KG1 (cell line): ENCODE measurements at places on chromosomes 3 and 15.
A peak's percentile ranks its signal among the peaks of the same experiment; 100 is the strongest.

- no peak for DNase-seq
Measured at GRCh38 chr3:20401253-20401652, 215.2 kb upstream of the SGO1 start.

DNA sequence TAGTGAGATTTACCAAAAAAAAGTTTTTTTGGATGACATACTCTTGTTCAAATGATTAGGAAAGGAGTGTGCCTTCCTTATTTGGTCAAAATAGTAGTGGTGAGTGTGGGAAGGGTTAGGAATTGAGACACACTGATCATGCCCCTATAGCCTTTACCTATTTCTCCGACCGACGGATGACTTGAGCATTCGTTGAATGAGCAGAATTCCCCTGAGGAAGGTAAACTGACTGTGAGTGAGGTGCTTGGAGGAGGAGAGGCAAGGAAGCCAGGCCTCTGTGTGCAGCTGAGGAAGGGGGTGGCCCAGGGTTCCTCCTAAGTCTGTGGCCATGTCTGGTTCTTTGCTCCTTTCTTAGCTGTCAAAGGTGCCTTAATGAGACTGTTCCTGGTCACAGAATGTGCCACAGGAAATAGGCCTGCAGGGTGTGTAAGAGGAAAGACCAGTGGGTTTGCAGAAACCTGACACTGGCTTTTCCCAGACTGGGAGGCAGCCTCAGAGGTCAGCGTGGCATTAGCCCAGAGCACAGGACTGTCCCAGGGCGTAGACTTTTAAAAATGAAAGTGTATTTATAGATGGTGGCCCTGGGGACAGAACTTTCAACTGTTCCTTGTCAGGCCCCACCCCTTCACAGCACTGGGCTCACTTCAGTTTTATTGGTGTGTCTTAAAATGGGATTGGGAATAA is 307.7 kb upstream of the C2CD4B start:
- DNase-seq, result no peak

GRCh38 chr3:86785386-86785785 is 205.6 kb downstream of the VGLL3 start:
- DNase-seq, result no peak

GRCh38 chr3:115825046-115825445 is 201.7 kb downstream of the GAP43 start:
- no peak for DNase-seq

DNA sequence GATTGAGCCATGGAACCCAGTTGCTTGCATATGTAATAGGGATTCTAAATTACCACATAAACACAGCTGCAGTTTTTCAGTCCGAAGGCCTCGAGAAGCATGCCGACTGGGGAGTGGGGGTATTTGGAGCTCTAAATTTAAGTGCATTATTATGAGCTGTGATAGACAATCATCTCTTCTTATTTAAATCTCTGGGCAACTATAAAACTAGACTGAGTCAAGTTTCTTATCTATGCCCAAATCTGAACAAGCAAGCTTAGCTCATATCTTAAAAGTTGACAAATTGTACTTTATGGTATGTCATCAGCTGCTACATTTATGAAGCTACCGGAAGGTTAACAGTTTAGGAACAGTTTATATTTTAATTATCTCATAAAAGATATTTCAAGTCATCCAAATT is 19.5 kb upstream of the THRB start:
- no peak for DNase-seq

DNA sequence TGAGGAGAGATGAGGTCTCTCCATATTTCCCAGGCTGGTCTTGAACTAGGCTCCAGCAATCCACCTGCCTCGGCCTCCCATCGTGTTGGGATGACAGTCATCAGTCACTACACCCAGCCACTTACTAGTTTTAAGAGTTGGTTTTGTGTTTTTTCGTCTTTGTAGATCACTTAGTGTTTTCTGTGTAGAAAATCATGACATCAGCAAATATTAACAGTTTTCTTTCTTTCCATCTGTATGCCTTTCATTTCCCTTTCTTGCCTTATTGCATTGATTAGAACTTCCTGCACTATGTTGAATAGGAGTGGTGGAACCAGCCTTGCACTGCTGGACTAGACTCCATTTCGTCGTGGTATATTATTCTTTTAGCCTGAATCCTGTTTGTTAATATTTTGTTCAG is 415.5 kb downstream of the FHIT start:
- no peak for DNase-seq

- peak; percentile 31 for DNase-seq
Measured at GRCh38 chr3:48299746-48300712, 33.4 kb downstream of the SPINK8 start.
